ENCODE measurements at places on chromosomes 5 and 9.

DNA sequence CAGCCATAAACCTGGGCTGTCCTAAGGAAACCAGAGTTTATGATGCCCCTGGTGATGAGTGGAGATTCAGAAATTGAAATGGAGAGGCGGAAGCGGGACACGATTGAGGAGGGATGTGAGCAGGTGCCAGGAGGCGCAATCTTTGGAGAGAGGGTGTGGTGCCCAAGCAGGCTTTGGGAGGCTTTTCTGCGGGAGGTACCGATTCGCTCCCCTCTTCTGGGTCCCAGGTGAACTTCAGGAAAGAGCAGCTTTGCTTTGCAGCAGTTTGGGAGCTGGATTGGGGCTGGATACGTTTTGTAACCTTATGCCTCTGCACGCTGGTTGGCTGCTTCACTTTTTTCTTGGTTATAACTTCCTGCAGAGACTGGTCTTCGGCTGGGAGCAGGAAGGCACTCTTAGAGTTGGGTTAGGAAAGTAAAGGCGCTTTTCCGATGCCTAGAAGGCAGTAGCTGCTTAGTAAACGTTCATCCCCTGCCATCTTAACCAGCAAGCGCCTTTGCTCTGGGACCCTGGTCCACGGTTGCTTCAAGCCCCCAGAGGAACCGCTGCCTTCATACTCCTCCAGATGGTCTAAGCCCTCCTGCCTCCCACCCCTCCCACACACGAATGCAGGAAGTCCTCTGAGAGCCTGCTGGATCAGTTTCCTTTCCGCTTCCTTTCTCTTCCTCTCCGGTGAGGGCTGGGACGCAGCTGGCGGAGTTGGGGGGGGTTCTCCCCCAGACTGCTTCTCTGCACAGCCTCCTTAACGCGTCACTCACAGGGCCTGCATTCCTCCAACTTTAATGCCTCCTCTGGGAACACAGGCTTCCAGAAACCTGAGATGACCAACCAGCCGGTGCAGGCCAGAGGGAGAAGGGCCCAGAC is 15.2 kb upstream of the NEK6 start:
- DNase-seq = peak; percentile 40

DNA sequence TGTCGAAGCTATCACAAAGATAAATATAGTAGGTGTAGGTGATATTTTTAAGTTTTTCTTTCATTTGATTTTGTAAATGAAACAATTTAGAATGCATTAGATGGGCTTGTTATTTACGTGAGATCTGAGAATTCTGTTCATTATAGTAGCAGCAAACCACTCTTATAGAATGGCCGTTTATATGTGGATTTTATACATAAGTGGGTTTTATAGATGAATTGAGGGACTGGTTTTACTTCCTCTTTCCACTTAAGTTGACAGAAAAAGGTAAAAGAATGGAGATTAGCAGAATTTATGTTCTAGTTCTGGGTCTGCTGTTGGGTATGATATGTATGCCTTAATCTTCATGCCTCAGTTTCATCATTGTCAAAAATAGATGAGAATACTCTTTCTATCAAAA is 5.6 kb downstream of the RMI1 start:
- DNase-seq = no peak

DNA sequence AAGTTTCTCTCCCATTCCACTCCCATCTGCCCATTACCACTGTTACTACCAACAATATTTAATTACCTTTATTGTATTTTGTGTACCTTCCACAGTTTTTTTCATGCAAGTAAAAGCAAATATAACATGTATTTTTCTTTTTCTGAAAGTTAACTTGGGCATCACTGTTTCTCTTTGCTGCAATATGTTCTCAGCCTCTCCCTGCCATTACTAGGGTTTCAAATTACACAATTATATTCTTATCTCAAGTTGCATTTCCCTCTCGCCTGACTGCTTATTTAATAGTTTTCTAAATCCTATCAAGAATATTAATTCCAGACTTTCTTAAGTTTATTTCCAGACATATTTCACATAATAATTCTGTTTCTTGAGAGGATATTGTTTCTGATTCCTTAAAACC is 46.9 kb upstream of the GAS1 start:
- DNase-seq = no peak

DNA sequence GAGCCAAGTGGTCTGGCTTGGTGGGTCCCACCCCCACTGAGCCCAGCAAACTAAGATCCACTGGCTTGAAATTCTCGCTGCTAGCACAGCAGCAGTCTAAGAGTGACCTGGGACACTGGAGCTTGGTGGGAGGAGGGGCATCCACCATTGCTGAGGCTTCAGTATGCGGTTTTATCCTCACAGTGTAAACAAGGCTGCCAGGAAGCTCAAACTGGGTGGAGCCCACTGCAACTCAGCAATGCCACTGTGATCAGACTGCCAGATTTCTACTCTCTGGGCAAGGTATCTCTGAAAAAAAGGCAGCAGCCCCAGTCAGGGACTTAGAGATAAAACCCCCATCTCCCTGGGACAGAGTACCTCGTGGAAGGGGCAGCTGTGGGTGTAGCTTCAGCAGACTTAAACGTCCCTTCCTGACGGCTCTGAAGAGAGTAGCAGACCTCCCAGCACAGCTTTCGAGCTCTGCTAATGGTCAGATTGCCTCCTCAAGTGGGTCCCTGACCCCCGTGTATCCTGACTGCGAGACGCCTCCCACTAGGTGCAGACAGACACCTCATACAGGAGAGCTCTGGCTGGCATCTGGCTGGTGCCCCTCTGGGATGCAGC is 18.2 kb upstream of the STK32A start:
- DNase-seq = no peak

- DNase-seq = no peak
Measured at GRCh38 chr9:138122201-138122600, 244.6 kb downstream of the CACNA1B start.

All from AML-193 (cell line).